ENCODE measurements at places on chromosomes 2 and 18.
A peak's percentile ranks its signal among the peaks of the same experiment; 100 is the strongest.

- DNase-seq = no peak
Observed at GRCh38 chr2:172885996-172886395, 150.4 kb downstream of the RAPGEF4 start.

GRCh38 chr2:235756491-235756890 lies 262.6 kb downstream of the AGAP1 start:
- no peak for DNase-seq

GRCh38 chr2:120471166-120471565 lies 125.2 kb downstream of the INHBB start:
- DNase-seq = no peak

- no peak for DNase-seq
Observed at GRCh38 chr2:148650881-148651280, 6.3 kb downstream of the EPC2 start.

DNA sequence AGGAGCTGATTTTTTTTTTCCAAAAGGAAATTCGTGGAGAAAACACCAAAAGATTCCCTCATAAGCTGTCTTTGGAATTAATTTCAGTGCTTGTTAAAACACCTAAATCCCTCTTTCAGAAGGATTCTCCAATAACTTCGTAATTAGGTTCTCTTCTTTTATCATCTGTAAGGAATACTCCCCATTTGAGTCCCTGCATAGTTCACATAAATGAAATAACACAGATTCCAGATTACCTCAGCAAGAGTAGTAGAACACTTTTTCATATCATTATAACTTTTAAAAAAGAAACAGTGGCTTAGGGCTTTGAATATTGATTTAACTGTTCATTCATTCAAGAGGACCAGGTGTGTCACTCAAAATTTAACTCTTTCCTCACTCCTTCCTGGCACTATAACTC lies 55.5 kb downstream of the ARHGAP28 start:
- no peak for DNase-seq

GRCh38 chr2:182240862-182241371 lies 185.9 kb downstream of the PDE1A start:
- DNase-seq = no peak

GRCh38 chr18:31657823-31658669 lies 26.3 kb downstream of the B4GALT6 start:
- DNase-seq = no peak

DNA sequence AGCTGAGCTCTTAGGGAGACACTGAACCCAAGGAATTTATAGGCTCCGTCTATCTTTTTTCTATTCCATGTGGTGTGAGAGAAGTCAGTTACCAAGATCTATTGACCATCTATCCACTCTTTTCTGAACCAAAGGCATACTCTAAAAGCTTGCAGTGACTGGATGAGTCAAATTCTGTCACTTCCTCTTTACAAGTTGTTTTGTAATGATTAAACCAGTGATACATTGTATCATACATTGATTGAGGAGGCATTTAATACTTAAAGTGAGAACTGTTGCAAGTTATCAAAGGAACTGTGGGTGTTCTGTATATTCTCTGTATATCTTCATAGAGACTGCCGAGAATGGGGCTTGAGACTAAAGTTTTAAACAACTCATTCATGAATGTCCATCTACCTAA lies 188.8 kb downstream of the CAMKMT start:
- DNase-seq = no peak

GRCh38 chr2:109148117-109148746 lies 19.2 kb downstream of the SH3RF3 start:
- no peak for DNase-seq

DNA sequence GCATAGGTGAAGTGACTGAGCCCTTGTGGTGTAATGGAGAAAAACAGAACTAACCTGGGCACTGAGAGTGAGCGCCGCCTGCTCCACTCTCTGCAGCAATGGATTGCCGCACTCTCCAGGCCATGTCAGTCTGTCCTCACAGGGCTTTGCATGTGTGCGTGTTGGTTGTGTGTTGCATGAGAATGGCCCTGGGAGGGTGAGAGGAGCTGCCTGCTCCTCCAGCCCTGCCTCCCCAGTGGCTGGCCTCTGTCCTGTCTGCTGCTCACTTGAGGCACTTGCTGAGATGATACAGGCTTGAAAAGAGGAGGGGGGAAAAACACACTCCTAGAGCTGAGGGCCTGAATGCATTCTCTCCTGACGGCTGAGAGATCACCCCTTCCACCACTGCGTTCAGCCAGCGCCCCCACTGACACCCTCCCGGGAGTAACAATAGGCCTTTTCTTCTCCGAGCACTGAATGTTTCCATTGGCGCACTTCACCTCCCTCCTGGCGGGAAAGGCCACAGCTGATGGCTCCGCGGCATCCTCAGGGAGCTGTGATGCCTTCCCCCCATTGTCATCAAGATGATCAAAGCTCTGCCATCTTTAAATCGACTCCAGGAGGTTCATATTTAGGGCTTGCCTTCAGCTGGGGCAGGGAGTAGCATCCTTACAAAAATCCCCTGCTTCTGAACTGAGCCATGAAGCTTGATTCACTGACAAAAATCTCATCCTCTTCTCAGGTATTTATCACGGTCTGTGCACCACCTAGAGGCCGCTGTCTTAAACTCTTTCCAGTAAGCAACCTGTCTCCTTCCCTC lies 49.9 kb upstream of the DAPL1 start:
- peak; percentile 54 for DNase-seq

DNA sequence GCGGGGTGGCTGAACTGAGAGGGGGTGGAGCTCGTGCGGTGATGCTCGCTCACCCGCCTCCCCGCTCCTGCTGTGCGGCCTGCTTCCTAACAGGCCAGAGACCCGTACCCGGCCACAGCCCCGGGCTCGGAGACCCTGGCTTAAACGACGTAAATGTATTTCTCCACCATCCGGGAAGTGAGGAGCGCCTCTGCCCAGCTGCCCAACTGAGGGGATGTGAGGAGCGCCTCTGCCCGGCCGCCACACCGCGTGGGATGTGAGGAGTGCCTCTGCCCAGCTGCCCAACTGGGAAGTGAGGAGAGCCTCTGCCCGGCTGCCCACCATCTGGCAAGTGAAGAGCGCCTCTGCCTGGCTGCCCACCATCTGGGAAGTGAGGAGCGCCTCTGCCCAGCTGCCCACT lies 110.6 kb downstream of the HS6ST1 start:
- no peak for DNase-seq

DNA sequence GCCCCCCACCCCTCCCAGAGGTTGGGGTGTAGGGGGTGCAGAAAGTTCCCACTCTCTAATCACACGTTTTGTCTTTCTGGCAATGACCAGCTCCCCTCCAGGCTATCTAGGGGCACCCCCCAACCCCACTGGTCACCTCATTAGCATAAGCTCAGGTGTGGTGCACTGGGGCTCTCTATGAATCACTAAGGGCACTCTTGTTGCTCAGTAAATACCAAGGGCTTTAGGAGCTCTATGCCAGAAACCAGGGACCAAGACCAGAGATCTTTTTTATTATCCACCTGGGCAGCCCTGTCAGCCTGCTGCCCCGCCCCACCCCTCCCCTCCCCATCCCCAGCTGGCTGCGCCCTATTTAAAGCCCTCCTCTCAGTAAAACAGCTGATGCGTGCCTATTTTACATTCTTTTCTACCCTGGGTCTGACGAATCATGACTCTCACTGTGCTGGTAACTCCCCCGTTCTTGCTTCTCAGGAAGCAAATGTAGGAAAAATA lies 24.3 kb downstream of the NCK2 start:
- DNase-seq = no peak

DNA sequence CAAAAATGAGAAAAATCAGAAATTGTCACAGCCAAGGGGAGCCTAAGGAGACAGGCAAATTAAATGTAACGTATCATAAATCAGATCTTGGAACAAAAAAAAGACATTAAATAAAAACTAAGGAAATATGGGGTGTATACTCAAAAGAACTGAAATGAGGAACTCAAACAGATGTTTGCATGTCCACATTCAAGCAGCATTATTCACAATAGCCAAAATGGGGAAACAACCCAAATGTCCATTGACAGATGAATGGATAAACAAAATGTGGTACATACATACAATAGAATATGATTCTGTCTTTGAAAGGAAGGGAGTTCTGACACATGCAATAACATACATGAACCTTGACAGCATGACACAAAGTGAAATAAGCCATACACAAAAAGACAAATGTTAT lies 155.8 kb upstream of the KLF7 start:
- DNase-seq = no peak

GRCh38 chr2:230708204-230708603 lies 4.4 kb upstream of the CAB39 start:
- DNase-seq = no peak

- no peak for DNase-seq
Observed at GRCh38 chr18:58562999-58563667, 65.8 kb downstream of the ALPK2 start.

DNA sequence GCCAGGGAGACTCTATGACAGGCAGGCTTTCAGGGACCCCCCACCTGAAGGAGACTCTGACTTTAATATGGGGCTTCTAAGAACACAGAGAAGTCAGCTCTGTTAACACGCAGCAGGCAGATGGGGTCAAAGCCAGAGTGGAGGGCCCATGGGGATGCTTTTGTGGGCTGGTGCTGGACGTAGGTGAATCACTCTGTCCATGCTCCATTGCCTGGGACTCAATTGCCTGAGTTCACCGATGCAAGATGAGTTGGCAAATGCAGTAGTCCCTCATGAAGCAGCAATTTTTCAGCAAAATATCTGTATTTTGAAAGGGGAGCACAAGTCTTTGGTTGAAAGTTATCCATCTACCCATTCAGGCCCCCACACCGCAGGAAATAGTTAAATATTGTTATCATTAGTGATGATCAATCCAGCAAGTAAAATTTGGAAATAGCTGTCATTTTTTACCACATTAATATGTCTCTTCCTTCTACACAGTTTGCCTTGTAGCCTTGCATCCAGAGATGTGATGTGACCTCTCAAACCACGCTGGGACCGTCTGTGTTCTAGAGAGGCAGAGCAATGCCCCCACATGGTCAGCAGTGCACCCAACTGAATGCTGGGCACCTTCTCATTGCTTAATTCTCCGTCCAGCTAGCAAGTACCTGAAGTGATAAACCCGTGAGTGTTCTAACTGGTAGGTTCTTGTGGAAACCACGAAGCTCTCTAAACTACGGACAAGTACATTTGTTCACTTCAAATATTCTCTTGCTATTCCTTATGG lies 34.8 kb upstream of the FAM110C start:
- no peak for DNase-seq

- no peak for DNase-seq
Observed at GRCh38 chr18:59540780-59541179, 156.4 kb downstream of the CCBE1 start.

DNA sequence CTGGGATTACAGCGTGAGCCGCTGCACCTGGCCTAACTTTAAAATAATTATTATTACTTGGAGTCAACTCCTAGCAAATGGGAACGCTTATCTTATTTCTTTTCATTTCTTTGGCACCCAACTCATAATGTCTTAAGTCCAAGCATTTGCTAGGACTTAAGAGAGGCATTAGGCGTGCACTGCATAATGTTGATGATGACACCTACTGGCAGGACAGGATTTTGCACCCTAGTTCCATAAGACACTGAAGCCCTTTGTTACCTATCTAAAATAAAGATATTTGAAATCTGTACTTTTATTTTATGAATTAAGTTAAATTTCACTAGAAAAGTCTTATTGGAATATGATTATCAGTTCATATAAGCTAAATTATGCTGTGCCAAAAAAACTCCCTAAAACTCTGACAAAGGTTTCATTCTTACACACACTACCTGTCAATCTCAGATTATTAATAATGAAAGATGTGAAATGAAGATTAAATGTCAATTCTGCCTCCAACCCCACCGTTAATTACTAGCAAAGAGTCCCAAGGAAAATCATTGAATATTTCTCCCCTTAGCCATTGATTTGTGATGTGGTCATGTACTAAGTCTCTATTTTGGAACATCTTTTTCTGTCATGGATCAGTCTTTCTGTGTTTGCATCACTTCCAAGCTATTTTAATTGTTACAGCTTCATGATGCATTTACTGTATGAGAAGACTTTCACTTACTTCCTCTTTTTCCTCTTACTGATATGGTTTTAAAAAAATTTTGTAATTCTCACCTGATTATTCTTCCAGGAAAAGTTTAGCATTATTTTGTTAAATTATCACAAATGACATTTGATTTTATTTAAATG lies 12.7 kb upstream of the CDH2 start:
- no peak for DNase-seq

DNA sequence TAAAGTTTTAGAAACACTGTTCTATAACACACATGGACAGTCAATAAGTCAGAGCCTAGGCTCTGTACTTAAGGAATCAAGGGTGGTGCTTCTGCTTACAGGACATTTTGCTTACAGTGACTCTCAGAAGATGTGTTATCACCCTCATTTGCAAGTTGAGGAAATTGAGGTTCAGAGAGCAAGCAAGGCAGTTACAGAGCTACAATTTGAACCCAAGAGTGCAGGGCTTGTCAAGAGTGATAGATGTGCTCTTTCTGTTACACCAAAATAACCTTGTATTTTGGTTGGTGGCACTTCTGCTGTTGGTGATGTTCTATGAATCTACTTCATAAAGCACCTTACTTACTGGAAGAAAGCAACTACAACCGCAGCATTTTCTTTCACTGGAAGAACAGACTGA lies 170.2 kb downstream of the THADA start:
- no peak for DNase-seq

DNA sequence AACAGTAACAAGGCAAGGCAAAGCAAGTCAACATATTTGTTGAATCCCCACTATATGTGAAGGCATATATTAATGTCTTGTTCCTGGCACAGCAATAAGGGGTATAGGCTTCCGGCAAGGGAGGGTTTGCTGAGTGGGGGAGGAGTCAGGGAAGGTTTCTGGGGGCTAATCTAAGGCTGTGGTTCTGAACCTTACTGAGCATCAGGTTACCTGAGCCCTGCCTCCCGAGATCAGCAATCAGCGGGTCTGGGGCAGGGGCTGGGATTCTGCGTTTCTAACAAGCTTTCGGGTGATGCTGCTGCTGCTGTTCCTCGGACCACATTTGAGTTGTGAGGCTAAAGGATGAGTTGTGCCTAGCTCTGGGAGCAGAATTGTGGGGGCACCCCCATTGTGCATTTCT lies 401.7 kb upstream of the SPRED2 start:
- DNase-seq = no peak

DNA sequence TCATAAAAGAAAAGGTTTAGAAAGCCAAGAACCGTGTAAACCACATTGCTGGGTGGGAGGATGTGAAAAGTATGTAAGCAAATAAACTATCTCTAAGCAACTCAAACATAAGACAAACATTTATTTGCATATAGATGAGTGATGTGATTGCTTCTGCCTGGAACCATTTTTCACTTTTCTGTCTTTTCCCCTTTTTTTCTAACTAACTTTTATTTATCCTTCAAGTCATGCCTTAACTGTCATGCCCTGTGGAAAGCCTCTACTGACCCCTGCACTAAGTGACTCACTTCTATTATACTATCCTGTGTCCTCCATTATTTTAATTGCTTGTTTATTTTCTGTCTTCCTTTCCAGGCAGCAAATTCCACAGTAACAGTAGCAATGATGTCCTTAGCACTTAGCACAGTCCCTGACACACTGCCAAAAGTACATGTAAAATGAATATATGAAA lies 87.5 kb upstream of the CTAGE1 start:
- no peak for DNase-seq

DNA sequence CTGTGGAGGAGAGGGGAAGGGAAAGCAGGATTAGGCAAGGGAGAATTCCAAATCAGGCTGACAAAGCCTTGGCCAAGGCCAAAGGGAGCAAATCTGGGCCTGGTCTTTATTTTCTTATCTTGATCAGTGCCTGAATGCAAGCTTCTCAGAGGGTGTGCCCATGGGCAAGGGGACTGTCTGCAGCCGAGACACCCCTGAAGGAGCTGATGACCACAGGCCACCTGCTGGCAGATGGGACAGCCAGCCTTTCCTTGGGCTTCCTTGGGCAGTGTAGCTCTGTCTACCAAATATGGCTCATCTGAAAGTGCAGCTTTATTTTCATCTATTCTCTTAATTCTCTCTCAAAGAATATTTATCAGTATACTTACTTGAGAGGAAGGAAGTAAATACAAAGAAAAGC lies 117.0 kb downstream of the PKP4 start:
- DNase-seq = no peak

Measured in ovary (tissue), 10 donors.